ENCODE measurements at places on chromosomes 1 and 21. TPM values are rescaled to one million over a fixed set of nuclear protein-coding genes. Genes with fewer than 3 reads are reported as not detected.

The ANKRD45 gene
- total RNA-seq = not detected

The AGMAT gene
- total RNA-seq = 0.70 TPM

The FMO4 gene
- 2.0 TPM for total RNA-seq

The SPRR1A gene
- total RNA-seq = 172 TPM

The NUP210L gene
- total RNA-seq = not detected

The TSPAN2 gene
- 0.28 TPM for total RNA-seq

The CRP gene
- total RNA-seq = not detected

The JAM2 gene
- 0.07 TPM for total RNA-seq

The OR6Y1 gene
- not detected for total RNA-seq

The NUDT4B gene
- total RNA-seq = 16.9 TPM

The LCE1C gene
- not detected for total RNA-seq

The TIPRL gene
- total RNA-seq = 19.2 TPM

The PRAMEF4 gene
- not detected for total RNA-seq

The TCP10L gene
- total RNA-seq = not detected

The OR2G6 gene
- total RNA-seq = not detected

The C1orf146 gene
- not detected for total RNA-seq

The PADI1 gene
- 7.9 TPM for total RNA-seq

The SPRR4 gene
- total RNA-seq = not detected

The ACTA1 gene
- not detected for total RNA-seq

The DIRAS3 gene
- total RNA-seq = 0.46 TPM

The CLCNKA gene
- total RNA-seq = not detected

The XCL1 gene
- total RNA-seq = not detected

The RPE65 gene
- total RNA-seq = not detected

The RAD54L gene
- 33.1 TPM for total RNA-seq

The HAPLN2 gene
- not detected for total RNA-seq

The PDC gene
- total RNA-seq = not detected

The ADGRB2 gene
- 1.4 TPM for total RNA-seq

The PGBD5 gene
- 4.2 TPM for total RNA-seq

The KRTAP13-2 gene
- not detected for total RNA-seq

The MXRA8 gene
- total RNA-seq = 4.9 TPM

The LCE1B gene
- total RNA-seq = not detected

The AIM2 gene
- not detected for total RNA-seq

The S100PBP gene
- total RNA-seq = 14.5 TPM

The DDR2 gene
- total RNA-seq = 1.1 TPM

Measured in airway epithelial cell (primary cell).